GM18507 (cell line): ENCODE measurements at places on chromosomes 6 and 20.
A peak's percentile ranks its signal among the peaks of the same experiment; 100 is the strongest.

GRCh38 chr6:109503327-109504224 is 20.6 kb upstream of the ZBTB24 start:
- DNase-seq: no peak

DNA sequence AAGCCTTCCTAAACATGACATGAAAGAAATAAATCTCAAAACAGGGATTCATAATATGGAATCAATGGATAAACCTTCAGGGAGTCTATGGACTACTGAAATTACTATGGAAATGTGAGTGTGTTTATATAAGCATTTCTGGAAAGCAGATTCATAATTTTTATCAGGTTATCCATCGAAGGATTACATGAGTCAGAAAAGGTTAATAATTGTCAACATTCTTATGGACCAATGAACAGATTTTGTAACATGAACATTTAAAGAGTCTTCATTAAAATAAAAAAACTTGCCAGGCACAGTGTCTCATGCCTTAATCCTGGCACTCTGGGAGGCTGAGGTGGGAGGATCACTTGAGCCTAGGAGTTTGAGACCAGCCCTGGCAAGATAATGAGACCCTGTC is 84.8 kb downstream of the AHI1 start:
- no peak for DNase-seq

DNA sequence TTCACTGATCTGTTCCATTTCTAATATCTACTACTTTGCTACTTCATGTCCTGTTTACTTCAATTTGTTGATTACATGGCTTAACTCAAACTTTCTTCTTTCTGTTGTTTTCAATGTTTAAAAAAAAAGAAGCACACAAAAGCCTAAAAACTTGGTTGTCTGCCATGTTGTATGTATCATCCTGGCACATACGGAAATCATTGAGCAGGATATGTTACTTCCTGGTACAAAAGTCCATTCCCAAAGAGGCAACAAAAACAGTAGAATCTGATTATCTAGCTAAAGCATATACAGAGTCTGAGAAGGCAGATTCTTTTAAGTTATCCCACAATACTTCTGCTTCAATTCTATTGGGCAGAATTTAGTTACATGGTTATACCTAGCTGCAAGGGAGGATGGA is 14.5 kb upstream of the COL12A1 start:
- DNase-seq: no peak

DNA sequence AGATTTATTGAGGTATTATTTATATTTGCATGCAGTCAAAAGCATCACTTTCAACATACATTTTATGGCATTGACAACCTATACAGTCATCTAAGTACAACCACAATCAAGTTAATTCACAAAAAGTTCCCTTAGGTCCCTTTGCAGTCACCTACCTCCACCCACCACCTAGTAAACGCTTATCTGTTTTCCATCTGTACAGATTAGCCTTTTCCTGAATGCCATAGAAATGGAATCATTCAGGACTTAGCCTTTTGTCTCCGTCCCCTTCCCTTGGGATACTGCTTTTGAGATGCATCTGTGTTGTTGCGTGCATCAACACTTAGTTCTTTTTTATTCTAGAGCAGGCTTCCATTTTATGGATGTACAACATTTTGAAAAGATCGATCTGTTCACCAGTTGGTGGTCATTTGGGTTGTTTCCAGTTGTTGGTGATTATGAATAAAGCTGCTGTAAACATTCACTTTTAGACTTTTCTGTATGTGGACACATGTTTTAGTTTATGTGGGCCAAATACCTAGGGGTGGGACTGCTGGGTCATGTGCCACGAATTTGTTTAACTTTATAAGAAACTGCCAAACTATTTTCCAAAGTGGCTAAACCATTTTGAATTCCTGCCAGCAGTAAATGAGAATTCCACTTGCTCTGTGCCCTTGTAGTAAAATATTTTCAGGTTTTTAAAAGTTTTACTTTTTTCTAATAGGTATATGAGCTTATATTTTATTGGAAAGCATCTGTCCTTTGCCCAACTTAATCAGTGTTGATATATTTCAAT is 17.6 kb upstream of the IFNGR1 start:
- no peak for DNase-seq

GRCh38 chr20:50304923-50305635 is 114.4 kb downstream of the CEBPB start:
- no peak for DNase-seq

DNA sequence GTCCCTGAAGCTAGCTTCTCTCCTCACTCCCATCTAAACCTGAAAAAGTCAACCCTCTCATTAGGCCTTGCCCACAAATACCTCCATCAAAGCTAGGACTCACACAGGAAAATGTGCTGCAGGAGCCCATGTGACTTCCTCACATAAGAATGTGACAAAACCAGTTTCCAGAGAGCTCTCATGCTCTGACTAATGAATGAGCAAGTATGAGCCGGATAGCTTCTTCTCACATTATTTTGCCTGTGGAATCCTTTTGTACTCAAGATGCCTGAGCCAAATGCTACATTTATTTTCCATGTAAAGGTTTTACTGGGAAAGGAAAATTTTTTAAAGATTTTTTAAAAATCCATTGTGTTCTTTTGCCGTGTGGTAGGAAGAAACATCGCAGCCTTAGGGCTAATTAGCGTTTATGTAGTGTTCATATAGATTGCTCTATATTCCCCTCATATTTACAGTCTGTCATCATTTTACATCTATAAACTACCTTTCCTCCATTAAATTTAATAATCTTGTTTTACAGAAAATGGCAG is 68.6 kb upstream of the CCN6 start:
- DNase-seq: no peak

DNA sequence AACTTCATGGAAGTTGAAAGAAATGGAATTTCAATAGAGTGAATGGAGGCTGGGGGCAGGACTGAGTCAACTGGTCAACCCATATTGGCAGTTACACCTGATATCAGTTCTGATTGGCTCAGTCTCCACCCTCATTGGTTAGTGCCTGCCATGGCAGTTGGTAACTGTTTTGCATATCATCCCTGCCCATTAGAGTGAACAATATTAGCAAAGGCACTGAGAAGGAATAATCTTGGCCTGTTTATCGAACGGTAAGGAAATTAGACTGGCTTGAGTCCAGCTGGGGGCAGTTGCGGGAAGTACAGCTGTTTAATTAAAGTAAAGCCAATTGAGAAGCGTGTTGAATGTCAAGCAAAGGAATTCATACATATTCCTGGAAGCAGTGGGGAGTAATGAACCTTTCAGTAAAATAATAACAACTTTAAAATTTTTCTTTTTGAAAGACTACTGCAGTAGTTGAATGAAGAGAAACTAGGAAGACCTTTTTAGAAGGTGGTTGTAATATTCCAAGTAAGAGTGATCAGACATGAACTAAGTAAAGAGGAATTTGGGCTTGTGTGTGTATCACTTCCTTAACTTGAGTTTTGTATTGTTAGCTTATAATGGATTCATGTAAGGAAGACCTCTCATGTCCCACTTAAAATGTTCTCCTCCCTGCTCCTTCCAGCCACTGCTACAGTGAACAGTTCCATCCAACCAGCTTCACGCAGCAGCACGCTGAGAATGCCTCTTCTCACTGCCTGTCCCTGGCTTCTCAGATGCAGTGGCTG is 17.2 kb upstream of the FAM50B start:
- no peak for DNase-seq

DNA sequence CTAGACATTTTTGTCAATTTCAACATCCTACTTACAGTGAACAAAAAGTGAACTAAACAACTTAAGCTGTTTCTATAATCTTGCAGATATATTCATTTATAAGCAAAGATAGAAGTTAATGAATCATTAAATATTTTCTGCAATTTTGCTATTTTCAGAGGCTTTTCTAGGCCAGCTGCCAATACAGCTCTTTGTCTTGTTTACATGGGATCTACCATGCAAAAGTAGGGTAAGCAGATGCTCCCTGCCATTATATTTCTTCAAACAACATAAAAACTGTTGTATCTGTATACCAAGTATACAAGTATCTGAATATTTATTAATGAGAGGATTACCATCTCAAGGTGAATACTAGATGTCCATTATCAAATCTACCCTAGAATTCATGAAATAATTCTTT is 15.4 kb downstream of the PNISR start:
- no peak for DNase-seq

DNA sequence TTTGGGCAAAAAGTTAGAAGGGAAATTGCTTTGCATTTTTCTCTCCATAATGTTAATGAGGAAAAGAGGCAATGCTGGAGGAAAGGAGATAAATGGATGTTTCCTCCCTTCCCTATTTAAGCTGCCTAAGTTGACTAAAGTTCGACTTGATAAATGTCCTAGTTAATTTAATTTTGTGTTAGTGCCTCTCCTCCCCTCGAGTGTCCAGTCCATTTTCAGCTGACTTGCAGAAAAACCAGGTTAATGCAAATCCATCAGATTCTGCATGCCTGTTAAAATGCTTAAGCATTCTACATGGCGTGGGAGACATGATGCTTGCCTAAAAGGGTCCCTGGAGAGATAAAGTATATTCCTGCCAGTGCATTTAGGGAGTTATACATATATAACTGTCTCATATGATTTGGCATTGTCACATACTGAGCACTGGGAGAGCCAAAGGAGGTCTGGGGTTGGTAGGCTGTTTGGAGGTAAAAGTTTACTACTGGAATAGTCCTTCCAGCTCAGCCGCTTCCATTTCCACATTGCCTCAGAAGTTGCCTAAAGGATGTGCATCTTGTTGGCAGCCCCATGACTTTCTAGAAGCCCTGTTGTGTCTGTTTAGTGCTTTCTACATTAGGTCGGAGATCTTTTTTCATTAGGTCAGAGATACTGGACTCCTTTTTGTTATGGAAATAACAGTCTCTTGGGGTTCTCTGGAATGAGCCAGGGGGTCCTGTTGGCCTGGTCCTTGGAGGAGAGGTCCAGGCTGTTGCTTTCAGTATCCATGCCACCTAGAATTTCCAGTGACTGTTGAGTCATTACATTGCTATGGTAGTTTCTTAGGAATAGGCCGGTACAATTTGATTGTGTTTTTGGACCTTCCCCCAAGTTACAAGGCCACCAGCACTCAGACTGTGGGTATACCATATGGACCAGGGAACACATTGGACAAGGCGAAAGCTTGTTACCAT is 30.4 kb downstream of the JARID2 start:
- no peak for DNase-seq

GRCh38 chr6:139194740-139195139 is 59.9 kb downstream of the HECA start:
- DNase-seq: no peak

DNA sequence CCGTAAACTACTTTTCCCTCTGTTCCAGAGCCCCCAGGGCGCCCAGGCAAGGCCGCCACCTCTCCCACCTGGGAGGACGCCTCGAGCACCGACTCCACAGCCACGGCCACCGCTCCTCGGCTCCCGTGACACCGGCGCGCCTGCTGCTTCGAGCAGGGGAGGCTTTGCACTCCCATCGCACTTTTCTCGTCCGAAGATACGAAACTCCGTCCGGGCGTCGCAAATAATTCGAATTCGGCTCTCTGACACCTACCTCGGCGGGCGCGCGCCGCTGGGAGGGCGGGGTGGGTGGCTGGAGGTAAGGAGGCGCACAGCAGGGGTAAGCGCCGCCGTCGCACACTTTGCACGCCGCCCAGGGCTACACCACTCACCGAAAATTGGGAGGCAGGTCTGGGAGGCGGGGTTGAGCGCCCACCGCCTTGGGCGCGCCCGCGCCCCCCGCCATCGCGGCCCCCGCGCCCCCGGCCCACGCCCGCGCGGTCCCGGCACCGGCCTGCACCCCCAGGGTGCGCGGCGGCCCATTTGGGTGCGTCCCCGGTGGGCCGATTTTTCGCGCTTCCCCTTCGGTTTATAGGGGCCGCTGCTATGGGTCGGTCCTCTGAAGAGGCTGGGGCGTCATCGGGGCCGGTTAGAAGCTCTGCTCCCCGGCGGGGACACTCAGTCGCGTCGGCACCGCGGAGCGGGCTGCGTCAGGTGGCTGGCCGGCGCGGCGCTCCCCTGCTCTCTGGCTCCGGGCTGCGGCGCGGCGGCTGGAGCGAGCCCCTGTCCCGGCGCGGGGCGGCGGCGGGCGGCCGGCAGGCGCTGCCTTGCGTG is 36.2 kb downstream of the GNAS start:
- DNase-seq: peak; percentile 73

DNA sequence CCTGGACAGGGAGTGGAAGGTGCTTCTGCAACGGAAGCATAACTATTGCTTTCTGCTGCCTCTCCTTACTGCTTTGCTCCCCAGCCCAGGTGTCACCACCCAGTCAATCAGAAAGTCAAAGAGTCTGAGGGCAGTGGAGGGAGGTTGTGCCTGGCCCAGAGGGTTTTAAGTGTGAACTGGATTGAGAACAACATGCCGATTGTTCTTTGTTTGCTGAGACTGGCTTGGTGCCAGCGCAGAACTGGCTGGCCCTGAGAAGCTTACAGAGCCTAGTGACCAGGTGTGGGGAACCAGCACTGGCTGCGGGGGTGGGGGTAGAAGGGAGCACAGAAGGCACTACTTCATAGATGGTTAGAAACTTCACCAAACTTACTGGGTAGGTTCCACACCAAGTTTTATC is 31.1 kb upstream of the ENPP4 start:
- no peak for DNase-seq

DNA sequence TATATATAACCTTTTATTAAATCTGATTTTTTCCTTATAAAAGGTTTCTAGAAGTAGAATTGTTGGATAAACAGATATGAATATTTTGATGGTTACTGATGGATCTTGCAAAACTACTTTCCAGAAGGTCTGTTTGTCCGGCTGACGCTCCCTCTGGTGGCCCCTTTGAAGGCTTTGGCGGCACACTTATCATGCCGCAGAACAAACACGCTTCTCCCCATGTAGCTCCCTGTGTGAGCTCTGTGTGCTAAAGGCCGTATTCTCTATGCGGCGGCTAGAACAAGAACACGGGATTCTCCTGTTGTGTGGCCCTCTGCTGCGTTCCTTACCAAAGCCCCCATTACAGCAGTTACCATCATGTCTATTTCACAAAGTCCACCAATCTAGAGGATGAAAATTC is 30.0 kb downstream of the PPP1R3G start:
- no peak for DNase-seq

DNA sequence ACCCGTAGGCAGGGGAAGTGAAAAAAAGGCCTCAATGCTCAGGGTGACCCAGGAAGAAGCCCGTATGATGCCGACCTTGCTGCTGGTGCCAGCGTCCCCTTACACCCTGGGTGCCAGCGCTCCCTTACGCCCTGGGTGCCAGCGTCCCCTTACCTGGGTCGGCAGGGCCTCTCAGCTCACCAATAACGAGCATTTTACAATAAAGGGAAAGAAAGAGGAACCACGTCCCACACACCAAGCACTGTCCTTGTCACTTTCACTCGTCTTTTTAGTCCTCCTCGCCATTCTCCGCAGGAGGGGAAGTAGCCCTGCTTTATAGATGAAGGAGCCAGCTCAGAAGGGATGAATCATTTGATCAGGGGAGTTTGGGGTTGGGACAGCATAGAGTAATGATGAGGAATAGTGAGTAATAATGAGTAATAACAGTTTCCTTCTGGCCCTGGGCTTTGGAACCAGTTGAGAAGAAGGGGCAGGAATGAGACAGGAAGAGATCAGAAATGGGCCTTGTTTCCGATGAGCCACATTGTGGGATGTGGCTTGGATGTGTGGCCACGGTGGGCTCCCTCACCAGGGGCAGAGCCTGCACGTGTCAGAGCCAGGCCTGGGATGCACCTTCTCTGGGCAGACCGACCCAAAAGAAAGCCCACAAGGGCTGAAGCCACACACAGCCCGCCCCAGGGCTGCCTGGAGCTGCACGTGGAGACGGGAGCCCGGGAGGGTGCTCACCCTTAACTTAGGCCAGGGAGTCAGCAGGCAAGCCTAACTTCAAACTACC is 75.7 kb downstream of the SYNJ2 start:
- DNase-seq: no peak

- DNase-seq: no peak
Observed at GRCh38 chr6:16126056-16126455, 2.8 kb upstream of the MYLIP start.
